ENCODE measurements at places on chromosomes 5 and 9.

DNA sequence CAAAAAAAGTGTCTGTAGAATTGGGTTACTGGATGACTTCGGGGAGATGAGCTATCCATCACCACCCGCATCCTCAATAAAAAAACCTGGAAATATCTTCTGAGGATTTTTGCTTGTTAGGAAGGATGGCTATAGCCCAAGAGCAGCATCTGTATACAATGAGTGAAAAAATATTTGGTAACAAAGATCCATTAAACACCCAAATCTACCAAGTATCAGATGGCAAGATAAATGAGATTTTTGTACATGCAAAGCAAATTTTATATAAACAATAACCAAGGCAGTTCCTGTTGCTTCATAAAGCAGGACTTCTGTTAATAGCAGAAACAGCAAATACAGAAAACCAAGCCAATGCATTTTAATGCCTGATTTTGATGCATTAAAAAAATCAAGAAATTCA lies 166.6 kb downstream of the SLC28A3 start:
- DNase-seq = no peak

- peak; percentile 84 for DNase-seq
Measured at GRCh38 chr5:143245929-143246561, 157.4 kb downstream of the NR3C1 start.

DNA sequence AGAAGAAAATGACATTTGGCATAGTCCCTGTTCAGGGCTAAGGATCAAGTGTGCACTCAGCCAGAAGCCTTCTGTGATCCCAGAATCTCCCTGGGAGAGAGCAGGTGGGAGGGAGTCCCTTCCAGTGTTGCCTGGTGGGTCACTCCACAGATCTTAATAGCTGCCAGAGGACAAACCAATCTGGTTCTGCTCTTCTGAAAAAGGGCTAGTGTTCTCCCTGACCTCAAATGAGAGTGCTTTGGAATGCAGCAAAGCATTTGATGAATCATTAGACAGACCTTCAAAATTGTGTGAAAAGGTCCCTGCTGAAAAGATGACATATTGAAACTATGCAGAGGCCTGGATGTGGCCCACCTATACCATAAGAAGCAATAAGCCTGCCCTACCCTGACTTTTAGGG lies 339.7 kb downstream of the TMEM232 start:
- DNase-seq = peak; percentile 67

GRCh38 chr9:82031538-82032280 lies 43.1 kb downstream of the SPATA31D1 start:
- peak; percentile 29 for DNase-seq

DNA sequence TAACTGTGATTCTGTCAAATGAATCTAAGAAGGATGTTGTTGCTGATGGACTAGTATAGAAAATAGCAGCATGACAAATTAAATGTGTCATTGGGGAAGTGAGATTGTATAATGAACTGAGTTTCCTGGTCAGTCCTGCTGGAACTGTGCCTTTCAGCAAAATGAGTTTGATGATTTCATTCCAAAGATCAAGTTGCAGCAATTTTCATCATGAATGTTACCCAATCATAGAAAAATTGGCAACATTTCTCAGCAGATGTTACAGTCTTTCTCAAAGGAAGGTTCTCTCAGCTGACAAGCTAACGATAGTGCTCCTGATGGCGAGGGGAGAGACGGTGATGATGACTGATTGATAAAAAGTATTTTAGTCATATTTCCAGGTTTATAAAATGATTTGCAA lies 10.7 kb downstream of the PCDHAC2 start:
- DNase-seq = no peak
